ENCODE measurements at places on chromosomes 6 and 20.

GRCh38 chr6:144155529-144155928 is 5.2 kb downstream of the STX11 start:
- no peak for DNase-seq

DNA sequence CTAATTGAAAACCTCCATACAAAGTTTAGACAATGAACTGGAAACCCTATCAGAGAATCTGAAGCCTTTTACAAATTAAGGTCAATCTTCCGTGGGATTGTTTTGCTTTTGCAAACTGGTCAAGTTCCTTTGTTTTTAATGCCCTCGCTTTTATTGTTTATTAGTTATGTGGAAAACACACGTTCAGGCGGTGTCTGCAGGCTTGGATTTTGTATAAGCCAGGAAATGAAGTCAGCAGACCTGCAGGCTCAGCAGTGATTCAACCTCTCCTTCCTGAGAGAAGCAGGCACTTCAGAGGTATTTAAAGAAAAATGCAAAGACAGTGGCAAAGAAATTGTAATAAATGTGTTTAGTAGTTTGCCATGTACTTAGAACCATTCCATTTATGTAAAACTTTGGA is 103.4 kb upstream of the PDE10A start:
- peak; percentile 45 for DNase-seq

DNA sequence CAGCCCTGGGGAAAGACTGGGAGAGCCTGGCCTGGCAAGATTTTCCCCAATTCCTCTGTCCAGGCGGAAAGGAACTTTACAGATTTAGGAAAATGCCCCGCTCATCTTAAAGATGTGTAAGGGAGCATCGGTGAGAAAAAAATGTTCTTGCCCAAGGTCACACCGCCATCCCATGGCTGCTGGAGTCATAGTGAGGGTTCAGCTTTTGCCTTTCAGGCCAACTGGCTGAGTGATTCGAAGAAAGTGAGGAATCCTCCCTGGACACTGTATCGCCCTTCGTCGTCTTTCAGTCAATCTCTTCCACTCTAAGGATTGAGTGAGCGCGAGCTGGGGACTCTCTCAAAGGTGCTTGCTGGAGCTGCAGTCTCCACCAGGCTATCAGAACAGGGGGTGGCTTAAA is 1.4 kb downstream of the WFDC2 start:
- no peak for DNase-seq

GRCh38 chr6:107578642-107579341 is 88.9 kb downstream of the SOBP start:
- no peak for DNase-seq

- DNase-seq, result no peak
These were observed 602.2 kb upstream of the BTBD3 start for GRCh38 chr20:11315525-11315924.

DNA sequence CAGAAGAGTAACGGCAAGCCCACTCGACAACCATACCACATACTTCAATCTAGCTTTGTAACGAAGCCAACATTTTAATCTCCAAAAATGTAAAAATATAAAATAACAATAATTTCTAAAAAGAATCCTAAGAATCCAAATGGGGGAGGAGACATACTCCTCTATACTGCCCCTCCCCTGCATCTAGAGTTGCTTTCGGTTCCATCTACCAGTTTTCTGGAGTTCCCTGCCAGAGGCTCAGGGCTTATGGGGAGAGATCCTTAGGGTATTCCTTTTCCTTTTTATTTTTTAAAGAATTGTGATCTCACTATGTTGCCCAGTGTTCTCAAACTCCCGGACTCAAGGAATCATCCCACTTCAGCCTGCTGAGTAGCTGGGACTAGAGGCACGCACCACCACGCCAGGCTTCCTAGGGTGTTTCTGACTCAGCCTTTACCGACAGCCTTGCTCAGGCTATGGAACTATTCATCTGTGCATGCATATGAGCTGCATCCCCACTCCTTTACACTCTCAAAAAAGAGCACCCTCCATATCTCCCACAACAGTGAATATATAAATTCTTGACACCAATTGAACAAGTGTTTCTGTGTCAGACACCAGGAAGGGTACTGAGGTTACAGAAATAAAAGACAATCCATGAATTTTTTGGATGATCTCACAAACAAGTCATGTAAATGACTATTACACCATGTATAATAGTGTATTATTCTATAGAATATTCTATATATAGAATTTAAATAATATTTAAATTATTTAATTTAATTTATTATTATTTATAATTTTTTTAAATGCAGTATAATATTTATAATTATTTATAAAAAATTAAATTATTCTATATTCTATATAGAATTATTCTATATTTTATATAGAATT is 40.7 kb upstream of the UBR2 start:
- peak; percentile 43 for DNase-seq
